ENCODE measurements at places on chromosomes 6 and 20.
A peak's percentile ranks its signal among the peaks of the same experiment; 100 is the strongest.

DNA sequence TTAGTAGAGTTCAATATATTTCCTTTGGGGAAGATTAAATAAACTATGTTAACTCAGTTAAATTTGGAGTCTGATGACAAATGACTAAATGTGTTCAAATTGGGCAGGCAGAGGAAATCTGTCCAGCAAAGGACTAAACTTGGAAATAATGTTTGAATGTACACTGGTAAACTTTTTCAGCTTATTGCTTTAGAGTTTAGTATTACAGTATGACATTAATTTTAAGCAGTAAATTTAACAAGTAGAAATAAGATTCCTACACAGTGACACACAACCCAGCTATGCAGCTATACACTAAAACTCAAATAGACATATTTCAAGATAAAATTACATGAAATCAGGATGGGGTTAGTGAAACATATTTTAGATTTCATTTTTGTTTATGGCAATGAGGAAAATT is 42.6 kb upstream of the HDGFL1 start:
- no peak for DNase-seq

GRCh38 chr6:139994998-139995397 is 620.5 kb upstream of the CITED2 start:
- DNase-seq, result no peak

DNA sequence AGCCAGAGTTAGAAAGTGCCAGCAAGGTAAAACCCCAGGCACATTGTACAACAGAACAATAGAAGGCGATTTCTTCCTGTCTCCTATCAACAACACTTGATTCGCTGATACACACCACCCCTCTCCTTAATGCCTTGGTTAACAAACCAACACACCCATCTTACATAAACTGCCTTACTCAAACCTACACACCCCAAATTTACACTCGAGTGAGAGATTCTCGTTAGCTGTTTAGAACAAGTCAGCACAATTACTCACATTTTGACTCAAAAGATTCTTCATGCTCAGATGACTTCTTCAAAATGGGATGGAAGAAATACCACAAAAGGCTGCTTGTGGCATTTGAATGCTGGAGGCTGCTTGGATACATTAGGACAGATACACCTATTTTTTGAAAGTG is 80.0 kb upstream of the FOXQ1 start:
- DNase-seq, result no peak

- peak; percentile 56 for DNase-seq
Observed at GRCh38 chr20:34220561-34220960, 20.7 kb upstream of the ASIP start.

GRCh38 chr6:32796848-32797776 is 19.7 kb downstream of the HLA-DOB start:
- peak; percentile 26 for DNase-seq

GRCh38 chr6:74609871-74610270 is 596.0 kb downstream of the COL12A1 start:
- DNase-seq, result no peak

GRCh38 chr6:170583756-170584180 is 669 bp downstream of the PDCD2 start:
- DNase-seq, result no peak

- DNase-seq, result no peak
Observed at GRCh38 chr20:9817654-9818053, 21.2 kb downstream of the PAK5 start.

Measured in A172 (cell line).